ENCODE measurements at places on chromosomes 5 and 9.

DNA sequence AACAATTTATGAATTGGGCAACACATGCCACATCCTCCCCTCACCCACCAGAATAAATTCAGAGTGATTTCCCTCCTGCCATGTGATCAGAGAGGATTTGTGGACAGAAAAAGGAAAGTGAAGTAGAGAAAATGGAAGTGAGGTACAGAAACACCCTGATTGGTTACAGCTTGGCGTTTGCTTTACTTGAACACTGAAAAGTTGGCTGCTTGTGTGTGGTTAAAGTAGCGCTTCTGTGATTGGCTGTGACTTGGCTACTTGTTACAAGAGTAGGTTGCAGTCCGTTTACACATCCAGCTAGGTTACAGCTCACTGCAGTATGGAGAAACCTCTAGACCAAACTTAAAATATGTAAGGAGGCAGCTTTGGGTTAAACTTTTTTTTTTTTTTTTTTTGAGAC, 205.2 kb upstream of the ZNF608 start:
- no peak for DNase-seq

DNA sequence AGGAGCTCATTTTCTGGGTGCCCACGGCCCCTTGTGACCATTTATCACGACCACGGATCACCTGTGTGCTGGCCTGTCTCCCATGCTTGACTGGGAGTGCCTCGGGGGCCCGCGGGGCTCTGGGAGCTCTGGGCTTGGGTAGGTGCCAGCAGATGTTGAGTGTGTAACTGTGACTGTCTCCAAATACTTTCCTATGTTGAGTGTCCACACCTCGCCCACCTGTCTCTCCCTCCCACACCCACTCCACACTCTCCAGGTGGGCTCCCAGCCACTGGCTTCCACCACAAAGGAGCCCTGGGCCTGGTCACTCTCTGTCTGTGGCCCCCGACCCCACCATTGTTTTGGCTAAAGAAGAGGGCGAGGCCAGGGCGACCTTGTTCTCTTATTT, 196.4 kb downstream of the CDK5RAP2 start:
- no peak for DNase-seq

DNA sequence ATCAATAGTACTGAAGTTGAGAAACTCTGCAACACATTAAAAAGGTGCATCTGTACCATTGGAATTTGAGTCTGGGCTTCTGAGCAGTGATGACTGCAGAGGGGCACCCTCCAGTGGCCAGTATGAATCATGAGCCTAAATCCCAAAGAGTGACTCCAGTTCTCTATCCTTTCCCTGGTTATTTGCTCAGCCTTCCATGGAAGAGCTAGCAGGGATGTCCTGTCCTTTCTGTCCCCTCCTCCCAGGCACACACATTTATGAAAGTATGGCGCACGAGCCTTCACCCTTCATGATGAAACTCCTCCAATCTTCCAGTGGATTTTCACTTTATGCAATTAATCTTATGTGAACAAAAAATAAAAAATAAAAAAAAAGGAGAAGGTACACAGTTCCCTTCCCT, 81.0 kb downstream of the ESM1 start:
- DNase-seq: no peak

- no peak for DNase-seq
Measured at GRCh38 chr9:33884856-33885701, 68.1 kb downstream of the UBE2R2 start.

GRCh38 chr9:9552665-9553064, 1060.1 kb downstream of the PTPRD start:
- DNase-seq: no peak

DNA sequence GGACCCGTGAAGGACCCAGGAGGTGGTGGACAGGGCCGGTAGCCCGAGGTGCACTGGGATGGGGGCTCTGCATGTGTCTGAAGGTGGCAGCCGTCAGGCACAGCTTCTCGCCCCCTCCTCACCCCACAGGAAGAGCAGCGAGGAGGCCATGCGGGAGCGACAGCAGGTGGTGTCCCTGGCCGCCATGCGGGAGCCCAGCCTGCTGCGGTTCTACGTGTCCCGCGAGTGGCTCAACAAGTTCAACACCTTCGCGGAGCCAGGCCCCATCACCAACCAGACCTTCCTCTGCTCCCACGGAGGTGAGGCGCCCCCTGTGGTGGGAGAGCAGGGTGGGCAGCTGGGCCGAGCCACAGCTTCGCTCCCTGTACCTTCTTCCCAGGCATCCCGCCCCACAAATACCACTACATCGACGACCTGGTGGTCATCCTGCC, 39.9 kb downstream of the USP20 start:
- DNase-seq: no peak

Measured in non-pigmented ciliary epithelial cell (primary cell).